Pulmonary artery endothelial cell (primary cell): ENCODE measurements at places on chromosomes 7 and 10.

DNA sequence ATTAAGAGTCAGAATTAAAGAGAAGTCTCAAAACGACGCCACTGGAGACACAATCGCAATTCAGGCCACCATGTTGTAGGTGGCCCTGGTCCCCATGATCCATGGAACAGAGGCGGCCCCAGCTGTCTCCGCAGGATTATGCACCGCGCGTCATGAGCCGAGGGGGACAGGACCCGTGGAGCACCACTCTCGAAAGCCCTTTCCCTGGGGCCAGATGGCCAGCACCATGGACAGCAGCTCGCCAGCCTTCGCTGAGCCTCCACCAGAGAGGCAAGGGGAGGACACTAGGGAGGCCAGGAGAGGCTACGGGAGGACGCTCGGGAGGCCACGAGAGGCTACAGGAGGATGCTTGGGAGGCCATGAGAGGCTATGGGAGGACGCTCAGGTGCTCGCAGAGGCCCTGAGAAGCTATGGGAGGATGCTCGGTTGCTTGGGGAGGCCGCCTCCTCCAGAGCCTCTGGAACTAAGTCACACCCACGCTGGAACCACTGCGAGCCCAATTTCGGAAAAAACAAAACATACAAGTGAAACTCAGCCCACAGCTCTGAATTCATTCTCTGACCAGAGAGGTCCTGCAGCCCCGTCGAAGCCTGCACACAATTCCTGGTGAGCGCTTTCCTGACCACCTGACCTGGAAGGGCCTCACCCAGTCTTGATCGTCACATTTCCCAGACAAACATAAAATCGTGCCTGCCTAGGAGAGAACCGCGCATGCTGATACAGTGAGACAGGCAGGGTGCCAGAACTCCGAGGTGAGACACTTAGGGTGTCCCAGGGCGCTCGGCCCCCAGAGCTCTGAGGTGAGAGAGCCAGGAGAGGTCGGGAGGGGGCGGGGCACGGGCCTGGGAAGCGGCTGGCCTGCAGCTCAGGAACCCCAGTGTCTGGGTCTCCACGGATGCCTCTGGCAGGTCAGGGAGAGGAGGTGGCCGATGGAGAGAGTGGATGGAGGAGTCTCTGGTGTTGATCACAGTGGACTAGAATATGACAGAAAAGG, 224.4 kb downstream of the PTPRN2 start:
- DNase-seq = no peak

GRCh38 chr7:47574482-47575329, 7.2 kb downstream of the TNS3 start:
- no peak for DNase-seq

DNA sequence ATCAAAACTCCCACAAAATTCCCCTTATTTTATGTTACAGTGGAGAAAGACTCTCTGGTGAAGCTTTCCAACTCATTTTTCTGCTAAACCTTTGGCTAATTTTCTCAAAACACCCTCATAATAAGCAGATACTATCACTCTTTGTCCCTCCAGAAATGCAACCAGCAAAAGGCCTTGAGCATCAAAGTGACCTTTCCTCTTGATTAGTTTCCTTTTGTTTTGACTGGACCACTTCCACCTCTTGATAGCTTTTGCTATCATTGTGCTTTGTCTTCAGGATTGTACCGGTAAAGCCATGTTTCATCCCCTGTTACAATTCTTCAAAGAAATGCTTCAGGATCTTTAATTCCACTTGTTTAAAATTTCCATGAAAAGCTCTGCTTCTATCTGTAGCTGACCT, 115.1 kb upstream of the SLC13A1 start:
- DNase-seq = no peak

DNA sequence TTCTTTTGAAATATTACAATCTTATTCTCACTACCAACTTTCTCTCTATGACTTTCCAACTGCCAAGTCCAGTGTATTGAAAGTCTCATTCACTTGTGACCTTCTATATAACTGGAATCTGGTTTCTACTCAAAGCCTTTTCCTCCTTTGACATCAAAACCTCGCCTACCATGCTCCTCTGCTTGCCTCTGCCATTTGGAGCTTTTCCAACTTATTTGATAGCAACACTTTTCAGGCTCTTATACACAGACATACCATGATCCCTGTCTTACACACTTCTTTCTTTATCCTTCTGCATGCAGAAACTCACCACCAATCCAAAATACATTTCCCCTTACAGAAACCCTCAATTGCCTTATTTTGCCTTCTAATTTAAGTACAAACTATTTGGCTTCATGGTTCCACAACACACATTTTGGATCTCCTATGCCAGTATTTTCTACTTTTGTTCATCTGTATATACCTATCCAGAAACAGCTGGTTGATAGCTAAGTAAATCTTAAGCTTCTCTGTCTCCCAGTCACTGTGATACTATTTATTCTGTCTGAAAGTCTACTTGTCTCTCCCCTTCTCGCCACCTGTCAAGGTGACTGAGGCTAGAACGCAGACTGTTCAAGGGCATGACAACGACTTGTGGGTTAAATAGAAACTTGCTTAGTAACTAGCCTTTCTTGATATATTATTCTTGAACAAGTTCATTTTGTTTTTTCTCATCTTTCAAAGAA, 22.4 kb downstream of the GNG11 start:
- DNase-seq = no peak

DNA sequence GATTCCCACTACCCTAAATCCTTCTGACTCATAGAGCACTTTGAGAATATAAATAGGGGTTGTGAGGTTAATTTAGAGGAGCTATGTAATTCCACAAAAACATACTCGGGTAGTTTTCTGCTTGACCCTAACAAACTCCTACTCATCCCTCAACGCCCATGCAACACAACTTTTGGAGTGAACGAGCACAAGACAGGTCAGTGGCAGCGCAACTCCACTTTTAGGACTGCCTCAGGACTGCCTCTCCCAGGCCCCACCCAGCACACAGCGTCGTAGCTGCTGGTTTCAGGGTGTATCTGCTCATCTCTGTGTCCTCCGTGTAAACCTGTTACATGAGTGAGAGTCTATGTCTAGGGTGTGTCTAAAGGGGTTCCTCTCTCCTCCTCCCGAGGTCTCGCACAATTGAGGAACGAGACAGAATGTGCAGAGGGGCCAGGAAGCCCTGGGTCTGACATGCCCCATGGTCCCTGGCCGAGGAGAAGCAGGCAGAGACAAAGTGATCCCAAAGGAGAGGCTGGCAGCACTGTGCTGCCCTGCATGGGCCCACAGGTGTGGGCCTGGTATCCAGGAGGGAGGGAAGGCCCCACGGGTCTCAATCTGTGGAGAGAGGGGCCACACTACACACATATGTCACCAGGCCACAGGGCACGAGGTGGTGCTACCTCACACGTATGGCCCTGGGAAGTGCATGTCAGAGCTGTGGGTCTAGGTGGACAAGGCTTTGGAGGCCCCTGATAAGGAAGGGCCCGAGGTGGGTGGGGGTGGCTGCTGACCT, 45.5 kb downstream of the CAMK2B start:
- no peak for DNase-seq

- DNase-seq = no peak
Measured at GRCh38 chr10:15703151-15703880, 16.4 kb downstream of the ITGA8 start.

DNA sequence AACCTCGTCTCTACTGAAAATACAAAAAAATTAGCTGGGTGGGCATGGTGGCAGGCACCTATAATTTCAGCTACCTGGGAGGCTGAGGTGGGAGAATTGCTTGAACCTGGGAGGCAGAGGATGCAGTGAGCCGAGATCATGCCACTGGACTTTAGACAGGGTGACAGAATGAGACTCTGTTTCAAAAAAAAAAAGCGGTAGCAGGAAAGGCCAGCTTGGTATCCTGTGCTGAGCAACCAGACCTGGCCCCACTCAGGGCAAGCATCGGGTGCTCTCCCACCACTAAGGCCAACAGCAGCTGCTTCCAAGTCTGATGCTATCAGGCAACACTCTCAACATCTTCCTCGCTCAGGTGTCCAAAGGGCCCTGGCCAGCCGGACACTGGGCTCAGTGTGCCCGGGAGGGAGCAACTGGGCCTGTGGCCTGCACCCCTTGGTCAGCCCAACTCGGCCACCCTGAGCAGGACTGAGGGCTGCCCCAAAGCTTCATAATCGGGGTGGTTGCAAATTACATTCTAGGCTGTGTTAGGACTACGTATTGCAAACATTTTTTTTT, 44.3 kb upstream of the MSMB start:
- DNase-seq = no peak

DNA sequence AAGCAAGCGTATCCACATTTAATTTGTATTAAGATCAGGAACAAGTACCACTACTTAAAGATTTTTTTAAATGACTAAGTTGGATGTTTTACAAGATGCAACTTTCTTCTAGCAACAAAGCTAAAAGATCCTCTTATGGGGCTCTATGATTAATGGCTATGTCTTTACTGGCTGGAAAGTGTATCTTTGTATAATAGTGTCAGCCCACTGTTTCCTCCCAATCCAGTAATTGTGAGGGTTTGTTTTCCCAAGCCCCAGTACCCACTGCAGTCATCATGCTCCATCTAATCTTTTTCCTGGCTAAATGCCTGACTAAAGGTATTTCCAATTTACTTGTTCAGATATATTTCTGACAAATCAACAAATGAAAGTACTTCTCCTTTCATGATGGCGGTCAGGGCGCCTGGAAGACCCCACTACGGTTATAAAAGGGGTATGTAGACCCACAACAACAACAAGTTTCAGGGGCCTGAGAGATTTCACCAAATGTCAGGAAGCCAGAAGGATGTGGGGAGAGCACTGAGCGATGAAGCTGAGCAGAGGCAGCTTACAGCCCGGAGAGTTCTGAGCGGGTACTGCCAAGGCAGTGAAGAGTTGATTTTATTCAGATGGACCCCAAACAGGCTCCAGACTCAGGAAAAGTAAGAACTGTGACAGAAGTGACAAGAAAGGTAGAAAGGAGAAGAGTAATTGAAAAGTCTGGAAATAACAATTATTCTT, 222.6 kb upstream of the KLF14 start:
- DNase-seq = no peak

- no peak for DNase-seq
Measured at GRCh38 chr10:91707236-91707635, 74.4 kb upstream of the PPP1R3C start.

GRCh38 chr10:10662716-10663408, 354.8 kb upstream of the CELF2 start:
- no peak for DNase-seq

DNA sequence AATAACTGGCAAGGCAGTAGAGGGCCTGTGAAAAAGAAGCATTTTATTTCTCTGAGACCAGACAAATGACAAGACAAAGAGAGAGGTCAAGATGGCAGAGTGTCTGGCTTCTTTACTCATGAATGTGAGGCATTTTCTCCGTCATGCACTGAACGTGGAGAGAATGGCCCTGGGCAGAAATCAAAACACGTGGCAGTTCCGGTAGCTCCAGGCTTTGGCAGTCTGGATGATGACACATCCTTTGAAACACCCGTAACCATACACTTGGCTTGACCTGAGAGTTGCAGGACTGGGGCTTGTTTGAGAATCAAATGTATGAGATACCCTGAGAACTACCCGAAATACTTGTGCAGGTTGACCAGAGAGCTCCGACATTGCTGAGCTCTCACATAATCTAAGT, 537.6 kb downstream of the ACTR3B start:
- DNase-seq = no peak

- no peak for DNase-seq
Measured at GRCh38 chr7:3154317-3154716, 110.7 kb upstream of the CARD11 start.

DNA sequence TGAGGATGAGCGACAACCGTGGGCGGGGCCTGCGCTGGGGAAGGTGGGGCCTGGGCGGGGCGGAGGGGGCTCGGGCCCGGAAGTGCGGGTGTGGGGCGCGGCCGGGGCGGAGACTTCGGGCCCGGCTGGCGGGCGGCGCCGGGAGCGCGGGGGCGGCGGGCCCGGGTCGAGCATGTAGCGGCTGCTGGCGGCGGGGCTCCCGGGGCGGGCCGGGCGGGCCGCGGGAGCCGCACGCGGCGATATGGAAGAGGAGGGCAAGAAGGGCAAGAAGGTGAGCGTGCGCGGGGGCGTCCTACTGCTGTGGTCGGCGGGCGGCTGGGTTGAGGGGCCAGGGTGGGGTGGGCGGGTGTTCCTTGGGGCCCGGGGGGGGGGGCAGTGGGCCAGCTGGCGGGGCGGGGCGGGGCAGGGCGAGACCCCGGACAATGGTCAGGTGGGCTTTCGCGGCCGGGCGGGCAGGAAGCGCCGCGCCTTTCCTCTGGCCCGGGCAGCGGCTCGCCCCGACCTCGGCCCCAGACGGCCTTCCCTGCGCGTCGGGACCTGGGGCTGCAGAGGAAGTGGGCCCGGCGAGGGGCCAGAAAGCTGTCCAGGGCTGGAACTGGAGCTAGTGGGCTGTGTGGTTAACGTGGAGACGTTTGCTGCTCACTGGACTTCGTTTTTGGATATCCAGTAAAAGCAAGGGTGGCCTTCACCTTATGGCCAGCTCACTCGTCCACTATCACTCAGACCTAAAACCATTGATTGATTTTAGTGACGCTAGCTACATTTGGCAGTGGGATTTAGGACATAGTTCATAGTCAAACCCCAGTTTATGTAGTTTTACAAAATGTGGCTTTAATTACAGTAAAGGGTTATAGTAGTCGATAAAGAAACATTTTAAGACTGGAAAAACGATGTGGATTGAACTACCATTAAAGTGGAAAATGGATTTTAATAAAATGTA, at the start of gene CCM2:
TSS of gene CCM2 (plus strand) at position 109 of the 940 bp plus-strand sequence. CDS start at position 242, 133 bp downstream.
- no peak for DNase-seq

DNA sequence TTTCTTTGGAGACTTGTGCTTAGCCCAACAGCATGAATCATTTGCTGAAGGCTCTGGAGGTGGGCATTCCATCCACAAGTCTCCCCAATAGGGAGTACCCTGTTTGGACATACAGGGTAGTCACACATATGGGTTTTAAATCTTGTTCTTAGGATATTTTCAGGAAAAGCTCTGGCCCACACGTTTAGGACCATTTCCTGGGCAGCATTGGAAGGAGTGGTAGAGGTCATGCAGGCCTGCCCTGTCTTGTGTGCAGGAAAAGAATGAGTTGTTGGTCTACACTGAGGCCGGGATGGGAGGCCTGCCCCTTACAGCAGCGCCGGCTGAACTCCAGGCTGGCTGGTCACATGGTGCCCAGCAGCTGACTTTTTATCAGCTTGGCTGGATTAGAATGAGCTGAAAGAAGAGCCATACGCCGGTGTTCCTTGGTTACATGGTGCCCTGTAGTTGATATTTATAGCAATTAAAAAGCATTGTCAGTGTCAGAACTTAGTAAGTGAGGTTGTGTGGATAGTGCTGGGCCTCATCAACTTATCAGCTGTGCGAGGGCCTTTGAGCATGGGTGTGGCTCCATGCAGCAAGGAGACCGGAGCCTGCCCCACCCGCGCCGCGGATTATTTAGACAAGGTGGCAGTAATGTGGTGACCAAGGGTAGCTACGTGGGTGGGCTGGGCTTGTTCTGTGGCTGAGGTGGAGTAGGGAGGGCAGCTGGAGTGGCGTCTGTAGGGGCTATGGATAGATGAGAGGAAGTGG, 28.6 kb downstream of the OGDH start:
- DNase-seq = no peak
